ENCODE measurements at places on chromosomes 13 and 19.
A peak's percentile ranks its signal among the peaks of the same experiment; 100 is the strongest.

DNA sequence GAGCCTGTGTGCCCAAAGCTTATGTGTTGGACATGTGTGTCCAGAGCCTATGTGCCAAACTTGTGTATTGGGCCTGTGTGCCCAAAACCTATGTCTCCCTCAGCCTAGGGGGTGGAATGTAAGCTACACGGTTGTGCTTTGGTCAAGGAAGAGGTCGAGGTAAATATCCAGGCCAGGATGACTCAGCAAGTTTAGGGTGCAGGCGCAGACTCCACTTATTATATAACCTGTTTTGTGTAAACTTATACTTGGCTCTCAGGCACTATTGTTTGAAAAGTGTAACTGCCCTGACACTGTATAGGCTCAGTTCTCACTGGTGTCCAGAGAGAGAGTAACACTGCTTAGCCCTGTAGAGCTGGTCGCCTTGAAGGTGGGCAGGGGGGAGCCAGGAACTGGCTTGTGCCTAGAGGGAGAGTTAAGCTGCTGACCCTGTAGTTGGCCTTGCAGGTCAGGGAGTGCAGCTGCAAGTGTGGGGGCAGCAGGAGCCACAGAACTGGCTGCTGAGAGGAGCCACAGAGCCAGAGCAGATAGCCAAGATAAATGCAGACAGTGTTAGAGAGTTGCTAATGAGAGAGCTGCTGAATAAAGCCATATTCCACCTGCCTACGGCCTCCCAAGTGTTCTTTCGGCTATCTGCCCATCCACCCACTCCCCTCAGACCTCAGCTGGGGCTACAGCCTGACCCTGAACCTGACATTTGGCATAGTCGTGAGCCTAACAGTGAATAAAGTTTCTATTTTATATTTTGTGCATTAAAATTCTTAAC is 517.2 kb upstream of the SLITRK1 start:
- DNase-seq, result no peak

- DNase-seq, result no peak
These were observed 44.8 kb downstream of the DNM2 start for GRCh38 chr19:10762656-10763055.

DNA sequence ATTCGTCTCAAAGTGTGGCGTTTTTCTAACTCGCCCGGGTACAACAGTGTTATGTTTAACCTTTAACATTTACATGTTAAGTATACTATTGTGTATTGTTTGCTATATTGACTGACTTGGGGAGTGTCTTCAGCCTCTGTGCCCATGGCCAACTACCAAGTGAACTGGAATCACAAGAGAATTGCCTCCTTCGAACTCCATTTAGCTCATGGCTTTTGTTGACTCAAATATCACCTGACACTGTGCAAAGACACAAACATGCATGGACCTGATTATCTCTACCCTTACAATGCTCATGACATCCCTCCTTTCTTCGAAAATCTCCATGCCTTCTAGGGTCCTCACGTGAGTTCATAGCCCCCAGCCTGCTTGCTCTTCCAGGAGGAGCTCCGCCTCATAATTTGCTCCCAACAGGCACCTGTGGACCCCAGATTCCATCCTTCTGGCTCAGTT is 704 bp downstream of the ZNF814 start:
- no peak for DNase-seq

DNA sequence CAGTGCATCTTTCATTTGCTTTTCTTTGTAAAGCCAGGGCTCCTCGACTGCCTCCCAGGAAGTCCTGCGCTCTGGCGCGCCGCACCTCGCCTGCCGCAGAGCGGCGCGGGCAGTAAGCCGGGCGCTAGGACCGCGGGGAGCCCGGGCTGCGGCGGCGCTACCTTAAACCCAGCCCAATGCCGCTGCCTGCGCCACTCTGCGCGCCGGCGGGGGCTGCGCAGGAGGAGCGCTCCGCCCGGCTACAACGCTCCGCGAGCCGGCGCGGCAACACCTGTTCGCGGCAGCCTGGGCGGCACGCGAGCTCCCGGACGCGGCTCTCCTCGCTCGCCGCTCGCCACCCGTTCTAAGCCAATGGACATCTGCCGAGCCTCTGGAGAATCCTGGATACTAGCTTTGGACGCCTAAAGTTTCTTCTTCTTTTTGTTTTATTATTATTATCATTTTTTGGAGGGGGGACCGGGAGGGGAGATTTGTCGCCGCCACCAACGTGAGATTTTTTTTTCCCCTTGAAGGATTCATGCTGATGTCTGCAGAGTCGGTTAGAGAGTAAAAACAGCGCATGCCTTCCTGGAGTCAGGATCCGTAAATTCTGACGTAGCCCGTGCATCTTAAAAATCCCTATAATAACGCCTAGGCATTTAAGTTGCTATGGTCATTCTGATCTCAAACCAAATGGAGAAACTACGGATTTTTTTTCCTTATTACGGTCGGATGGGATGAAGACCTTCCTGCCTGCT is at the start of gene FGF9:
TSS of gene FGF9 (plus strand) at position 191 of the 737 bp plus-strand sequence. CDS start 840 bp downstream, outside the sequence.
- DNase-seq, result peak; percentile 30
